ENCODE measurements at places on chromosomes 11 and 22.

- no peak for DNase-seq
Measured at GRCh38 chr22:27576815-27577573, 224.6 kb downstream of the MN1 start.

GRCh38 chr11:87215236-87215635 lies 177.5 kb downstream of the TMEM135 start:
- no peak for DNase-seq

- no peak for DNase-seq
Measured at GRCh38 chr11:62816557-62816956, 11.3 kb upstream of the NXF1 start.

DNA sequence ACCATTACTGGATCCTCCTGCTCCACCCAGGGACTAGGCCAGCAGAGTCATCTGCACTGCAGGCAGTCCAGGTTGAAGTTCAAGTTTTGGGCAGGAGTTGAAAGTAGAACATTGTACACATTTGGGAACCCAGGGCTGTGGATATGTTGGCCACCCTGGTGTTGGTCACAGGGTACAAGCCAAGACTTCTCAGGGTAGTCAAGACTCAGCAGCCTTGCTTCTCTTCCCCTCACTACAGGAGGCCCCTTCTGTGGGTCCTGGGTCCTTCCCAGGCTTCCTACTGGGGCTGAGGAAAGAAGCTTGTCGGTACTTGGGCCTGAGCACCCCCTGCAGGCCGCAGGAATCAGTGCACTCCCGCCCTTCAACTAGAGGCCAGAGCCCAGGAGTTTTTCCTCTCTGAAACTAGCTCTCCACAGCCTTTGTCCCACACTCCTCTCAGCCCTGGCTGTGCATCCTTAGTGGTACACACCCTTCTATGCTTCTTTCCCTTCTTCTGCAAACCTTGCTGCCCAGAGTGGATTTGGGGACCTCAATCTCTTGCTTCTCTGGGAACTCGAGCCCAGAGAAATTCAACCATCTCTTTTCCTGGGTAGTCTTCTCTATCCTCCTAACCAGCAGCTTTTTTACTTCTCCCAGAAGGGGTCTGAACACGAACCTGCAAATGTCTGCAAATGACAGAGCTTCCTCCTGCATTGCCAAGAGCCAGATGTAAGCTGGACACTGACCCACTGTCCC lies 2.6 kb upstream of the HPX start:
- no peak for DNase-seq

GRCh38 chr11:827897-828192 lies at the start of gene CRACR2B:
Gene CRACR2B (plus strand): TSS chr11:827919. CDS start chr11:828608, 689 bp downstream.
- DNase-seq: no peak

DNA sequence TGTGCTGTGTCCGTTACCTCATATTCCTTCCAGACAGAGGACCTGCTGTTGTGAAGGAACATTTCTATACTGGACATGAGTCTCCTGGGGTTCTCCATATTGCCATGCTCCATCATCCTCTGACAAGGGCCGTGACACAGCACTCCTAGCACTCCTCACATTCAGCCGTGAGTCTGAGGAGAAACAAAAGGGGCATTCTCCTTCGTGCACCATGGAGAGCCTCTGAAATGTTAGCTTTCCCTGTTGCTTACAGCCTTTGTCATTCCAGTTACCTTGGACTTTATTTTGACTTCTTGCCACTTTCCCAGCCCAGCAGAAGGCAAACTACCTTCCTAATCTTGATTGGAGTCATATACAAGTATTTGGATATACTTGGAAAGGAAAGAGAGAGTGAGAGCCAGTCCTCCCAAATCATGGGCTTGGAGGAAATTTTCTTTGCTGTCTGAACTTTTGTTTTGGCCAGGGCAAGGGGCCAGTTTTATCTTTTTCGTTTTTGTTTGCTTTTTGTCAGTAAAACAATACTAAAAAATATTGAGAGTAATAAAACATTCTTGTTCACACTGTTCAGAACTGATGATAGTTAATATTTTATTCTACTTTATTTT lies 29.1 kb upstream of the TECTA start:
- no peak for DNase-seq

GRCh38 chr11:115792903-115793302 lies 288.7 kb upstream of the CADM1 start:
- no peak for DNase-seq

GRCh38 chr22:38943201-38943600 lies 14.2 kb upstream of the APOBEC3A start:
- DNase-seq: no peak

DNA sequence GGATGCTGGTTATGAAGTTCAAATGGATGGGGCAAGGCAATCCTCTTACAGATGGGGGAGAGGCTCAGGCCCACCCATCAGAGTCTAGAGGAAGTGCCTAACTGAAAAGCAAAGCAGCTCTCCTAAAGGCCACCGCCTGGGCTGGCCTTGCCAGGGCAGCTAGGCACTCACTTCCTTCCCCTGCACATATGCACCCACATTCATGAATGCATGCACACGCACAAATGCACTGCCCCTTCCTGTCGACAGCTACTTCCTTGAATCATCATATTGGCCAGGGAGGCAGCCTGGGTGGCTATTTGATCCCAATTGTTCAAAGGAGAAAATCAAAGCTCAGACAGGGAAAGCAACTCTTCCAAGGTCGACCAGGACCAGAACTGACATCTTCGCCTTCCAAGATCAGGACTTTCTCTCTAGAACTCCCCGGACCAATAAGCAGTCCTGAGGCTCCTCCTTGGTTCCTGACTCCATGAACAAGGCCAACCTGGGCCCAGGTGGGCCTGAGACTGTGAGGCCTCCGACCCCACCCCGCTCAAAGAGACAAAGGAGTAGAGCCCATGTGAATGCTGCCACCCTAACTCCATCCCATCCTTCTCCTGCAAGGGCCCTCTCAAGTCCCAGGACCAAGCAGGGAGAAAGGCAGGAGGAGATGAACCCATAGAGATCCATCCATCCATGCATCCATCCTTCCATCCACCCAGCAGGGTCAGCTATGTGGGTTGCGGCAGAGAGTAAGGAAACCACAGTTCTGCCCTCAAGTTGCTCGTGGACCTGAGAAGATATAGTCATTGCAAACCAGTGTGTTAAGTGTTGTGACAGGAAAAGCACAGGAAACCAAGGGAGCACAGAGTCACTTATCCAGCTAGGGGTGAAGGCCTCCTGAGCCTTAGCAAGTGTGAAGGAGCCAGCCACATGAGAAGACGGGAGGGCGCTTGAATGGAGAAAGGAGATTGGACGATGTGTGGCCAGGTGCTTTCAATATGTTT lies 35.4 kb upstream of the LMO1 start:
- no peak for DNase-seq

GRCh38 chr22:42697542-42698013 lies 23.1 kb downstream of the A4GALT start:
- DNase-seq: no peak
